ENCODE measurements at places on chromosomes 3 and 15.

DNA sequence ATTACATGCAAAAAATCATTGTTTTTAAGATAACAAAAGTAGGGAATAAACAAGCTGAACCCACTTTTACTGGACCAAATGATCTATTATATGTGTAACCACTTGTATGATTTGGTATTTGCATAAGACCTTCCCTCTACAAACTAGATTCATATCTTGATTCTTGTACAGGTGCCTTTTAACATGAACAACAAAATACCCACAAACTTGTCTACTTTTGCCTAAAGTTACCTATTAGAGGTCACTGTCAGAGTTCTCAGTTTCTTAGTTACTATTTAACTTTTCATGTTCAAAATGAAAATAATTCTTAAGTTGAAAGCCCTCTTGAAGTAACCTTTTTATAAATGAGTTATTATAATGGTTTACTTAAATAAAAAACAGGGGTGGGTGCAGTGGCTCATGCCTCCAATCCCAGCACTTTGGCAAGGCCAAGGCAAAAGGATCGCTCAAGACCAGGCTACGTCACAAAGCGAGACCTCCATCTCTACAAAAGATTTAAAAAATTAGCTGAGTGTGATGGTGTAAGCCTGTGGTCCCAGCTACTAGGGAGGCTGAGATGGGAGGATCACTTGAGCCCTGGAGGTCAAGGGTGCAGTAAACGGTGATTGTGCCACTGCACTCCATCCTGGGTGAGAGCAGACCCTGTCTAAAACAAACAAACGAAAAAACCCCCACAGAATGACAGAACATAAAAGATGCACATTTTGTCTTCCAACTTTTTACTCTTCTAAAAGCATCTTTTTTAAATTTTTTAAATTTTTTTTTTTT is 16.0 kb downstream of the ACTR8 start:
- peaks cover 32% of the 10 kb centered on the region for H3K36me3 ChIP-seq
- H3K27ac ChIP-seq: no peak overlapping the region
- H3K4me3 ChIP-seq: no peak overlapping the region
- DNase-seq: no peak
- peaks cover 6% of the 10 kb centered on the region for H3K4me1 ChIP-seq

DNA sequence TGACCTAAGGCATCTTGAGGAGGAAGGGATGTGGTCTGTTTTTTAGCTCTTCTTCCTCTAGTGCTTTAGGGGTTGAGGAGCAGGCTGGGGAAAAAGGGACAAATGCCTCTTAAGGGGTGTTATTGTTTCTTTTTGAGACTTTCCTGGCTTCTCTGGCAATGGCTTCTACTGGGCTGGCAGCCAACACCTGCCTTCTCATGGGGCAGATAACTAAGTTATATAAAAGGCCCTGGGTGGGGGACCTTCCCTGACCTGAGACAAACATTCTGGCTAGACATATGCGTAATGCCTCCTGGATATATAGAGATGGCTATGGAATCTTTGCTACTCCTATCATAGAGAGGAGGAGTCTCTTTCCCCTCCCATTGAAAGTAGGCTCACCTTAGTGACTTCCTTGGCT is 179.2 kb upstream of the PROK2 start:
- H3K27ac ChIP-seq: no peak overlapping the region
- no peak overlapping the region for H3K4me3 ChIP-seq
- H3K36me3 ChIP-seq: no peaks in the 10 kb centered on the region
- H3K27me3 ChIP-seq: peaks cover 11% of the 10 kb centered on the region
- no peaks in the 10 kb centered on the region for H3K4me1 ChIP-seq

DNA sequence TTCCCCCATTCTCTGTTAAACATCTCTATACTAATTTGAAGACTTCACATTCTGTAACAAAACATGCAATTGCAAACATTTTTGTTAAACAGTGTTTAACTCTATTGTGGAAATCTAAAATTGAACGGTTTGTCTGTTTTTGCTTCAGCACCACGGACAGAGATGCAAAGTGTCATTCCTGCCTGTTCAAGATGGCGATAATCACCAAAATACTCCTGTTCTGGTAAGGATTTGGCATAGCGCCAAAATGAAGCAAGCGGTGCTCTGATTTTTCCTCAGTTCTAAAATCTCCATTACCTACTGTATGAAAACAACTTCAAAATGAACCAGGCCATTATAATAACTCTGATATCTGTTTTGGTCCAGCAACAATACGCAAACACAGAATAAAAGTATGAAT is 129.7 kb upstream of the TUSC7 start:
- no peaks in the 10 kb centered on the region for H3K27me3 ChIP-seq
- DNase-seq: peak; percentile 11
- H3K4me3 ChIP-seq: no peak overlapping the region
- peaks cover 2% of the 10 kb centered on the region for H3K4me1 ChIP-seq
- no peaks in the 10 kb centered on the region for H3K36me3 ChIP-seq

DNA sequence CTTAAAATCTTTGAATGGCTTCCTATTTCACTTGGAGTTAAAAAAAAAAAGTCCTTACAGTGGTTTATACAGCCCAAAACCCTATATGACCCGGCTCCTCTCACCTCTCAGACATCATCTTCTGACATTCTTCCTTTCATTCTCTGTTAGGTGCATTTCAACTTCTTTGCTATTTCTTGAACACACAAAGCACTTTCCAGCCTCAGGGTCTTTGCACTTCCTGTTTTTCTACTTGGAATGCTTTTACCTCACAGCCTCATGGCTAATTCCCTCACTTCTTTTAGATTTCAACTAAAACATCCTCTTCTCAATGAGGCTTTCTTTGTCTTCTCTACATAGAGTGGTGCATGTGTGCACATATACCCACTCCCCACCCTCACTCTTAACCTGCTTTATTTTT is 91.0 kb upstream of the MB21D2 start:
- H3K27me3 ChIP-seq: peaks cover 3% of the 10 kb centered on the region
- H3K36me3 ChIP-seq: peaks cover 1% of the 10 kb centered on the region
- no peak for DNase-seq
- no peaks in the 10 kb centered on the region for H3K4me1 ChIP-seq
- no peak overlapping the region for H3K4me3 ChIP-seq
- H3K27ac ChIP-seq: no peak overlapping the region

GRCh38 chr3:188316723-188317070 is 162.7 kb downstream of the LPP start:
- no peaks in the 10 kb centered on the region for H3K4me1 ChIP-seq
- peak overlapping the region; percentile 83 for H3K27ac ChIP-seq
- H3K4me3 ChIP-seq: no peak overlapping the region
- no peak for DNase-seq
- H3K27me3 ChIP-seq: no peaks in the 10 kb centered on the region
- peaks cover 2% of the 10 kb centered on the region for H3K36me3 ChIP-seq

DNA sequence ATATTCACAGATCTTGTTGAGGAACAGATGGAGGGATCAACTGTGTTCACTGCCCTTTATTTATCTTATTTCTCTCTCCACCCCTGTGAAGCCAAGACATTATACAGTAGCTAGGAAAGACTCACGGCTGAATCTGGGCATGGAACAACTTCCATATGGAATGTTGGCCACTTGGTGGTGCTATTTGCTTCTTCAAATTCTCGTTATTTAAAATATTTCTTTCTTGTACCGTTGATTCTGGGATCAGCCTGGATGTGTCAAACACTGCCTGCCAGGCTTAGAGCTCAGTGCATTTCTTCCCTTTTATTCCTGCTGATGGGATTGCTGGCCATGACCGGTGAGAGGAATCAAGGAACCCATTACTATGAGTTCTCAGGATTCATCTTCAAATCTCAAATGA is 17.5 kb upstream of the GASK1A start:
- H3K4me3 ChIP-seq: no peak overlapping the region
- DNase-seq: no peak
- no peak overlapping the region for H3K27ac ChIP-seq
- no peaks in the 10 kb centered on the region for H3K36me3 ChIP-seq
- H3K27me3 ChIP-seq: peaks cover 26% of the 10 kb centered on the region
- no peaks in the 10 kb centered on the region for H3K4me1 ChIP-seq

DNA sequence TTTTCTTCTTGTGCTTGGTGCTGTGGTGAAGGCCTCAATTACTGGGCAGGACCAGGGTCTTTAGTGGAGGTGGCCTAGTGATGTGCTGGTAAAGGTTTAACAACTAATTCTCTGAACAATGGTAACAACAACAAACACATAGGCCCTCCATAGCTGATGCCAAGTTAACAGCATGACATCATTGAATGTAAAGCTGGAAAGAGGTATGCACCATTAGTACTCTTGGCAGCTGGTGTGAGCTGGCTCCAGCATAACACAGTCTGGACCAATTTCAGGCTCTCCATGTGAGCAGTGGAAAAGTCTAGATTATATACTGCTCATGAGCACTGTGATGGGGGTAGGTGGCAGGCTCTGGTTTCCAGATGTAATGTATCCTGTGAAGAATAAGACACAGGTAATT is 61.8 kb downstream of the SLC7A14 start:
- no peak for DNase-seq
- no peak overlapping the region for H3K4me3 ChIP-seq
- H3K27ac ChIP-seq: no peak overlapping the region
- no peaks in the 10 kb centered on the region for H3K36me3 ChIP-seq
- peaks cover 7% of the 10 kb centered on the region for H3K4me1 ChIP-seq
- peaks cover 2% of the 10 kb centered on the region for H3K27me3 ChIP-seq

GRCh38 chr3:129028866-129029265 is 27.8 kb downstream of the EFCC1 start:
- H3K36me3 ChIP-seq: no peaks in the 10 kb centered on the region
- no peak for DNase-seq
- peaks cover 5% of the 10 kb centered on the region for H3K4me1 ChIP-seq
- no peak overlapping the region for H3K27ac ChIP-seq
- H3K4me3 ChIP-seq: no peak overlapping the region
- H3K27me3 ChIP-seq: peaks cover 24% of the 10 kb centered on the region

DNA sequence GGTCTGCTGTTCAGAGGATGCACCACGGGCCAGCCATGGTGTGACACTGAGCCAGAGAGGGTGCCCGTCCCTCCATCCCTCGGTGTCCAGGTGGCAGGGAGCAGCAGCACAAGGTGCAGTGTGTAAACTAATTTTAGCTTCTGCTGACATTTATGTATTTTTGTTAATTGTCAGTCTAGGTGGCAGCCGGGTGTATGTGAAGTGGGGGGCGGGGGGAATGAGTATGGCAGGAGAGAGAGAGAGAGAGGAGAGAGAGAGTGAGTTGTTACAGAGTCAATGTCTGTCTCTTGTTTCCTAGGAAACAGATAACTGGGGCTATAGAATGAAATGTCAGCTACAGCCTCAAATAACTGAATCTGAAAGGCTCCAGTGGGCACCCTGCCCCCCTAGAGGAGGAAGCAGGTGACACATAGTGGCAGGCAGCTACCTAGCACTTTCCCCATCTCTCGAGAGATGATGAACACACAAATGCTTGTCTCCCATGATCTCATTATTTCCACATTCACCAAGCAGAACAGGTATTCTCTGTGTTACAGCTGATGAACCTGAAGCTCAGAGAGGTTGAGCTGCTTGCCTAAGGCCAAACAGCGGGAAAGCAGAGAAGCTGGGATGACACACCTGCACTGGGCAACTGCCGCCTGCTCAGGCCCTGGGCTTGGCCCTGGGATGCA is 24.7 kb downstream of the RASGRF1 start:
- peaks cover 21% of the 10 kb centered on the region for H3K27me3 ChIP-seq
- H3K4me3 ChIP-seq: no peak overlapping the region
- no peak for DNase-seq
- H3K4me1 ChIP-seq: no peaks in the 10 kb centered on the region
- no peaks in the 10 kb centered on the region for H3K36me3 ChIP-seq
- no peak overlapping the region for H3K27ac ChIP-seq

- DNase-seq: no peak
- H3K27ac ChIP-seq: no peak overlapping the region
- H3K27me3 ChIP-seq: no peaks in the 10 kb centered on the region
- peaks cover 45% of the 10 kb centered on the region for H3K36me3 ChIP-seq
- no peak overlapping the region for H3K4me3 ChIP-seq
Observed at GRCh38 chr15:48999314-48999713, 35.6 kb upstream of the SHC4 start.

DNA sequence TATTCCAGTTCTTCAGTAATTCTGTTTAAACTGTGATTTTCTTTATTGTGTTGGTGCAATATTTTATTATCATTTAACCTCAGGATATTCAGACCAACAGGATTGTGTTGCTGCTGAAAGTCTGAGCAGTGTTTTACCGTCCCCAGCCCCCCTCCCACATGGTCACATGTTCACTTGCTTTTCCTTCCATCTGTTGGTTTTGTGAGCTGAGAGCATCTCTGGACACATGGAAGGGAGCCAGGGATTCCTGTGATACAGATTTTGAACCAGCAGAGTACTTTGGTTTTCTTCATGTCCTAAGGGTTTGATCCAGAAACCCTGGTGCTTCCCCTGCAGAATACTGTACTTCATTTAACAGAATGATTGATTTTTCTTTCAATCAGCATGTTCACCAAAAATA is 11.9 kb downstream of the ARRDC4 start:
- H3K4me3 ChIP-seq: no peak overlapping the region
- peaks cover 14% of the 10 kb centered on the region for H3K36me3 ChIP-seq
- no peak for DNase-seq
- H3K4me1 ChIP-seq: no peaks in the 10 kb centered on the region

DNA sequence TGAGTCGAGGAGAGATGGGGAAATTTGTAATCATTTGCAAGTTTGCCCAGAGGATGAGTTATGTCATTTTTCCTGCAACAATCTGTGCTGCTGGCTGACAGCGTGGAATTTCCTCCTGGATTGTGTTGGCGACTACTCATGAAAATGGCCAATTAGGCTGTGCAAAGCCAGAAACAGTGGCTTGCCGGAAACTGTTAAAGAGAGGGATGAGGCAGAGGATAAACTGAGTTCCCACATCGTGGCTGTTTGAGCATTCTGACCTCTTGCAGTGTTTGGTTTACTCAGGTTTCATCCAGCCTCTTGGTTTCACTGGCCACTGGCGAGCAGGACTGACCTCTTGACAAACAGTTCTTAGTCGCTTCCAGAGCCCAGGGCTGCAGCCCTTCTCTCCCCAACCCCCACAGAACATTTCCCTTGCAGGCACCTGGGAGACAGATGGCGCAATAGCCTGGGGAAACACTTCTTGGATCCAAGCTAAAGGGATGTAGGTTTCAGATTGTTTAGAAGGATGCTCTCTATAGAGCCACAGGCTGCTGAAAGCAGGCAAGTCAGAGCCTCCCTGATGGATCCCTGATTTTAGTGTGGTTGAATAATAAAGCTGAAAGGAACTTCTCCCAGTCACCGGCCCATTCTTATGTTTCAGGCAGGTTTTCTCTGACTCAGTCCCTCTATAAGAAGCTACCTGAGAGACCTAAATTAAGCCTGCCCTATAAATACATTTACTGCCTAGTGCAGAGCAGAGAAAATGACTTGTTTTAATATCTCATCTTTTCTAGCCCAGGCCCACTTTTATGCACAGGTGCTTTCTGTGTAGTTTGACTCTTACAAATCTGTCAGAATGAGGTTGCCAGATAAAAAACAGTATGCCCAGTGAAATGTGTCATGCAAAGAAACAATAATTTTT is 92.8 kb upstream of the UBE2E1 start:
- no peaks in the 10 kb centered on the region for H3K36me3 ChIP-seq
- no peak overlapping the region for H3K27ac ChIP-seq
- H3K4me1 ChIP-seq: peaks cover 2% of the 10 kb centered on the region
- H3K27me3 ChIP-seq: peaks cover 11% of the 10 kb centered on the region

- H3K36me3 ChIP-seq: no peaks in the 10 kb centered on the region
- no peak for DNase-seq
- H3K27ac ChIP-seq: no peak overlapping the region
Observed at GRCh38 chr15:100809587-100809986, 70.0 kb upstream of the ALDH1A3 start.
